ENCODE measurements at places on chromosomes 5 and 9. TPM values are rescaled to one million over a fixed set of nuclear protein-coding genes. Genes with fewer than 3 reads are reported as not detected.

DNA sequence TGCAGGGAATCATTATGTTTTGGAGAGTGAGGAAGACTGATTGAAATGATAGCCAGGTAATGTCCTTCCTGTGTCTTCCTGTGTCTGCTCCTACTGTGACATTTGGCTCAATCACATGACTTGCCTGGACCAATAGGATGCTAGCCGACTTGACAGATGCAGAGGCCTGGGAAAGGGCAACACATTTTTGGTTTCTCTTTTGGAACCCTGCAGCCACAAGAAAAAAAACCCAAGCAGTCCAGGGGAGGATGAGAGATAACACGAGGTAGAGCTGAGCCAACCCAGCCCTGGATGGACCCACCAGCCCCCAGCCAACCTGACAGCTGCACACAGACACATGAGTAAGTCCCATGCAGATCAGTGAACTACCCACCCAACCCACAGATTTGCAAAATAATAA, 256.1 kb upstream of the SMARCA2 start:
- DNase-seq = no peak

DNA sequence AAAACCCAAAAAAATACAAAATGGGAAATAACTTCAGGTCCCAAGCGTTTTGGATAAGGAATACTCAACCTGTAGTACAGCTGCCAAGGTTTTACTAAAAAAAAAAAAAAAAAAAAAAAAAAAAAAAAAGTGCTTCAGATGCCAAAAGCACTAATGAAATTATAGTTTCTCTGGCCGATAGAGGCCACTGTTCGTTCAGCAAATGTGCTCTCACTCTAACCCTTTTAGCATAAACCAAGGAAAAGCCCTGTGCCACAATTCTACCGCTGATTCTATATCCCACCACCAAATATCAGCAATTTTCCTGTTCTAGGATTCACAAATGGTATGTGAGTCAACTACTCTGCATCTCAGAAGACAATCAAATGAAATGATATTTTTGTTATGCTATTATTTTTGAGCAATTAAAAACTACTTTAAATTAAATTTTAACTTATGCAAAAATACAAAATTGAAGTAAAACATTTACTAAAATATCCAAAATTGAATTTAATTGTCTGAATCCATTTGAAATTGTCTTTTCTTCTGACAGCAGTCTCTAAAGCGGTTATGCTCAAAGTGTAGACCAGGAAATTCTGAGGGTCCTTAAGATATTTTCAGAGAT, 79.8 kb downstream of the RICTOR start:
- peak; percentile 29 for DNase-seq

GRCh38 chr5:77170196-77170890, 40.1 kb upstream of the PDE8B start:
- no peak for DNase-seq

DNA sequence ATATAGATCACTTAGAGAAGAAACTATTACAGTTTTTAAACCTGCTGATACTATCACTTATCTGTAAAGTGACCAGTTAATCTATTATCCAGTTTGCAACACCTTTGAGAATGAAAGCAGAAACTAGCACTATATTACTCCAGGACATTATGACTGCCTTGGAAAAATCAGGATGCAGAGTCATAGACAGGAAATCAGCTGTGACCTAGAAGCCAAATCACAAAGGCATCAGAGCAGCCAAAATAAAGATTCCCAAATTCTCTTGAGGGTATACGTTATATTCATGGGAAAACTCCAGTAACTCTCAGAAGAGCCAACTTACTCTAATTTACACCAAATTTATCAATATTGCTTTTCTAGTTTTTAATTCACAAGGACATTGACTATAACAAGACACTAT, 49.9 kb downstream of the CDO1 start:
- no peak for DNase-seq

DNA sequence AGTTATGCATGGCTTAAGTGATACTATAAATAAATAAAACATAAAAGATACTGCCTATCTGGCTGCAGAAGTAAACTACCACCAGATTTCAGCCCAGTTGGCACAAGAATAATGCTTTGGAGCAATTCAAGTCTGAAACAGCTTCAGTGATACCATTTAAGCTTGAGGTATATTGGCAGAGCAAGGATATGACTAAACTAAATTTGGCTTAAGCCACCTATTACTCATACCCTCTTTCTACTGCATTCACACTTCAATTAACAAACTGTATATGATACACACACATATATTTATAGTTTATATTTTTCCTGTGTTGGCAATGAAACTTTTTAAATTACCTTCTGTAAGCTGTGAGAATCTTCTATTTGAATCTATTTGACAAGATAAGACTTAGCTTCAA, 431.9 kb downstream of the ANXA1 start:
- no peak for DNase-seq

- no peak for DNase-seq
Measured at GRCh38 chr9:121404906-121405305, 34.9 kb upstream of the STOM start.

GRCh38 chr9:19922476-19923118, 133.8 kb upstream of the SLC24A2 start:
- no peak for DNase-seq

DNA sequence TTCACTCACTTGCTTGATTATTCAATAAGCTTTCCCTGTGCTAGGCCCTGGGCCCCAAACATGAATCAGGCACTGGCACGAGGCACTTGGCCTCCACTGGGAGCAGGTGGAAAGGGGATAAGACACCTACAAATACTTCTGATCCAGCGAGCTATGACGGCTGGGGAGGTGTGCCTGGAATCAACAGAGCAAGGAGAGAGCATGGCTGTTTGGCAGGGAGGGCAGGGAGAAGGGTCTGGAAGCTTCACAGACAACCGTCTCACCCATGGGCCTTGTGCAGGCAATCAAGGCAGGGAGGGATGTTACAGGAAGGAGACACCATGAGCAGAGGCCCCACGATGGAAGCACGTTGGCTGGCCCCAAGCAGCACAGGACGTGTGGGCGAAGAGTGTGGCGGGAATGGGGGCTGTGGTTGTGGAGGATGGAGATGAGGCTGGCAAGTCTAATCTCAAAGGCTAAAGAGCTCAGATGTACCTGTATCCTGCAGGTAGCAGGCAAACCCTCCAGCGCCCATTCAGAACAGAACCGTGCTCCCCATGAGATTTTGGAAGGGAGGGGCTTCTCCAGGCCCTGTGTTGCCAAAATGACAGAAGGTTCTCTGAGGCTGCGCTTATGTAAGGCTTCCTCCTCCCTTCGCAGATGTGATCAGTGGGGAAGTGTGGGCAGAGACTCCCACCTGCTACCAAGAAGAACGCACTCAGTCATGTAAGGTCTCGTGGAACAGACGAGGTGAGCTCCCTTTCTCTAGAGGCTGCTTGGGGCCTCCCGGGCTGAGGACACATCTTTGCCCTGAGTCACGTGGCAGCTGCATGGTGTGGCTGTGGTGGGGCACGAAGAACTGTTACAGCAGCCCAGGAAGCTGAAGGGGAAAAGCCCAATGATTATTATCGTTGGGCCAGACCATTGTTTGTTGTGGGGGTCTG, 189.7 kb downstream of the DAB2IP start:
- DNase-seq = no peak

GRCh38 chr5:168072665-168073064, 218.8 kb upstream of the WWC1 start:
- DNase-seq = no peak

- no peak for DNase-seq
Measured at GRCh38 chr9:127305838-127306226, 41.3 kb downstream of the GARNL3 start.

DNA sequence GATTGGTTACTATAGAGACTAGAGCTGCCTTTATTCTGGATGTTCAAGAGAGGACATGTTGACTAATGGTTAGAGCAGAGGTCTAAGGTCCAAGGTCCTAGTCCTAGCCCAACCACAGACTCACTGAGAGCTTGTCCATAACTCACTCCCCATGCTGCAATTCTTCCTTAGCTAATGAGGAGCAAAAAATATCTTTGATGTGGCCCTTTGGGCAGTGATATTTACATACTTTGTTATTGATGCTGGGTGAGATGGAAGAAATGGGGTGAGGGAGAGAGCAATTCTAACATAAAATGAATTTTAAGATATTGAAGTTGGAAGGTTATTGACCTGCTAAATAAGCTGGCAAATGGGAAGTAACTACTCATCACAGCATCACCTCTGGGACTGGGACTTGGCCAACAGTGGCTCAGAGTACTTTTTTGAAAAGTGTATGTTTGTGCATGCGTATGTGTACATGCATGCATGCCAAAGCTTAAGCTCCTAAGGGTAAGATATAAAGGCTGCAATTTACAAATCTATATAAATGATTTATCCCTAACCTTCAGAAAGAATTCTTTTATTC, 58.0 kb upstream of the ANKRD55 start:
- DNase-seq = no peak

DNA sequence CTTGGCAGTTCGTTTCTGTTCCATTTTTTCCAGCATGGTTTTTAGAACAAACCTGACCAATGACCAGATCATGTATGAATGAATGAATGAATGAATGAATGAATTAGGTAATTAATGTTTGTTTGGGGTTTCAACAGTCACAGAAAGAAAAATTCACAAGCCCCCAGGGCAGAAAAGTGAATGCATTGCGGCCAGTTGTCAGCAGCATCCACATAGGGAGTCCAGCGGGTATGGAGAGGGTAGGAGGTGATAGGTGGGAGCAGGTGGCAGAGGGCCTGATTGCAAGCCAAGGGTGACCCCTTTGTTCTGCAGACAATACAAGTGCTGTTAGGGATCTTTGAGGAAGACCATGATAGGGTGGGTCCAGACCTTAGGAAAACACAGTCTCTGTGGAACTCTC, 49.7 kb upstream of the SAP30L start:
- DNase-seq = no peak

DNA sequence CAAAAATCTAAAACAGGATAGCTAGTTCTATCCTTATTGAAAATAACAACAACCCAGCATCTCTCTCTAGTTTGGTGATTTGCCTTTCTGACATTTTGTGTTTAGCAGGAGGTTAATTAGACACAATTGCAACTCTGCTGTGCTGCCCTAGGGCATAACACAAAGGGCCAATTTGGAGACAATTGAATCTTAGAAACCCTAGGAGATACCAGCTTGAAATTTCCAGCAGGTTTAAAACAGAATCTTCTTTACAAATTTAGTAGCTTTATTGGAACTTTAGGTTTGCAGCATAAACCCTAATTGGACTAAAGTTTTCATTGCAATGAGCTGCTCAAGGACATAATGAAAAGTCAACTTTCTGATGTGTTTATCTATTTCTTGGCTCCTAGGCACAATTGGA, 166.7 kb upstream of the FER start:
- no peak for DNase-seq

- no peak for DNase-seq
Measured at GRCh38 chr5:90844931-90845330, 286.3 kb downstream of the ADGRV1 start.

GRCh38 chr9:83536332-83536731, 1.9 kb downstream of the FRMD3 start:
- DNase-seq = no peak

The CTSV gene
- 0.45 TPM for total RNA-seq

The TMEM215 gene
- not detected for total RNA-seq

The BRINP1 gene
- not detected for total RNA-seq

The ENHO gene
- total RNA-seq = not detected

The PTPRD gene
- total RNA-seq = not detected

The TDRD7 gene
- 19.4 TPM for total RNA-seq

The IL5 gene
- 3.3 TPM for total RNA-seq

The TMEM267 gene
- 19.0 TPM for total RNA-seq

The FOXD4 gene
- total RNA-seq = 0.13 TPM

The SPATA31A3 gene
- not detected for total RNA-seq

The PURA gene
- 14.7 TPM for total RNA-seq

The RGS7BP gene
- not detected for total RNA-seq

All from activated CD4-positive, alpha-beta memory T cell treated with anti-CD3 and anti-CD28 coated beads, Interleukin-2, amount 10 ng/mL, durations not matched to agents 7 days and 5 days (primary cell).